ENCODE measurements at places on chromosomes 1 and 21.

DNA sequence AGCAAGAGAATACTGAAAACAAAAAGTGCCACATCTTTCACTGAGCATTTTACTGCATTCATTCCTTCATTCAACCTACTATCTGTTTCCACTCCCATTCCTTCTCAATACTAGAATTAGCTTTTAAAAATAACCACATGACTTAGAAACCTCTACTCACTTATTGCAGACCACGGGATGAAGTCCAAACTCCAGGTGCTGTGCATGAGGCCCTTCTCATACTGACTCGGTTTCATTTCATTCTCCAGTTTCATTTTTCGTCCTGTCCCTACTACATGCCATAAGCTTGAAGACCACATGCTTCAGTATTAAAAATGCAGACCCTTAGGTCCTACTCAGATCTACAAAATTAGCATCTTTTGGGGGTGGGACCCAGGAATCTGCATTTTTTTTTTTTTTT lies 2.3 kb upstream of the BACH1 start:
- DNase-seq = no peak

GRCh38 chr1:14441302-14441741 lies 157.2 kb upstream of the KAZN start:
- DNase-seq = no peak

DNA sequence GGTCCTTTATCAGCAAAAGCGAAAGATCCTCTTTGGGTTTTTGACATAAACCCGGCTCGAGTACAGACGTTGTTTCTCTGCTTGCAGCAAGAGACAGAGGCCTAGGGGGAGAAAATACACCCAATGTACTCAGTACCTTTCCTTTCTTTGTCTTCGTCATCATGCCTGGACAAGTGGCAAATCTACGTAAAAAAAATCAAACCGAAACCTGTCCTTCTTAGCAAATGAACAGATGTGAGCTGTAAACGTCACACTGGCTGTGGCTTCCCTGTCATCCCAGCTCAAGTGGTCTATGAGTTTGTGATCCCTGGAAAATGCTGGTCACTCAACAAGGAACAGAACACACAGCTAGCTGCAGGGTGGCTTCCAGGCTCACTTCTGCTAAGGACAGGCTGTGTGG lies 39.9 kb downstream of the STPG1 start:
- DNase-seq = no peak

GRCh38 chr1:191541758-191542157 lies 616.5 kb upstream of the RGS18 start:
- no peak for DNase-seq

DNA sequence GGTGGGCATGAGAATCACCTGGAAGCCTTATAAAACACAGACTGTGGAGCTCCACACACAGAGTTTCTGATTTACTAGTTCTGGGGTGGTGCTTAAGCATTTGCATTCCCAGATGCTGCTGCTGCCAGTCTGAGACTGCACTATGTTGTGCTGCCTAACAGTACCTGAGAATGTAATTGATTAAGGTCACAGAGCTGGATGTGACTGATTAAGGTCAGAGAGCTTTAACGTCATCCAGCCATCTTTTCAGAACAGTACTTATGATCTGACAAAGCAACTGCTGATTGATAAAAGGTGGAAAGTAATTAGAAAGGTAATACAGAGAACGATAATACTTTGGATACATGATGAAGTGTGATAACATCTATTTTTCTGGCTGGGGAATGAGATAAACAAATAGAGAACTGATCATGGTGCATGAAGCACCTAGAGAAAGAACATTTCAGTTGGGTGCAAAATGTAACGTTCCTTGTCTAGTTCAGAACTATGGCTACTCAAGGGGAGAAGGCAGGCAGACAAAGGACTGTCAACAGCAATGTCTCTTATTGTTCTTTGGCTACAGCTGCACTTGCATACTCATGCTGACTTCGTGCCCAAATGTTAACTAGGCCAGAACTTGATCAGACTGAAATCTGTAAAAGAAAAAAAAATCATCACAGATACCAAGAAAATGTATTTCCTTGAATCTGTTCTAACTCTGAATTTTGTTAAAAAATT lies 3.7 kb upstream of the UCK2 start:
- no peak for DNase-seq

GRCh38 chr1:17606826-17607440 lies 67.4 kb downstream of the ARHGEF10L start:
- DNase-seq = no peak

GRCh38 chr1:244099258-244099930 lies 48.3 kb downstream of the ZBTB18 start:
- DNase-seq = no peak

DNA sequence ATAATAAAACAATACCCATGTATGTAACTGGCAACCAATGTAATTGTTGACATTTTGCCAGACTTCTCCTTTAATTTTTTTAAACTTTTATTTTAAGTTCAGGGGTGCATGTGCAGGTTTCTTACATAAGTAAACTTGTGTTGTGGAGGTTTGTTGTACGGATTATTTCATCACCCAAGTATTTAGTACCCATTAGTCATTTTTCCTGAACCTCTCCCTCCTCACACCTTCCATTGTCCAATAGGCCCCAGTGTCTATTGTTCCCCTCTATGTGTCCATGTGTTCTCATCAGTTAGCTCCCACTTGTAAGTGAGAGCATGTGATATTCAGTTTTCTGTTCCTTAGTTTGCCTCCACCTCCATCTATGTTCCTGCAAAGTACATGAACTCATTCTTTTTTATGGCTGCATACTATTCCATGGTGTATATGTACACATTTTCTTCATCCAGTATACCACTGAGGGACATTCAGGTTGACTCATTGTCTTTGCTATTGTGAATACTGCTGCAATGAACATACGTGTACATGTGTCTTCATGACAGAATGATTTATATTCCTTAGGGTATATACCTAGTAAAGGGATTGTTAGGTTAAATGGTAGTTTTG lies 6.7 kb downstream of the DEPDC1 start:
- no peak for DNase-seq

DNA sequence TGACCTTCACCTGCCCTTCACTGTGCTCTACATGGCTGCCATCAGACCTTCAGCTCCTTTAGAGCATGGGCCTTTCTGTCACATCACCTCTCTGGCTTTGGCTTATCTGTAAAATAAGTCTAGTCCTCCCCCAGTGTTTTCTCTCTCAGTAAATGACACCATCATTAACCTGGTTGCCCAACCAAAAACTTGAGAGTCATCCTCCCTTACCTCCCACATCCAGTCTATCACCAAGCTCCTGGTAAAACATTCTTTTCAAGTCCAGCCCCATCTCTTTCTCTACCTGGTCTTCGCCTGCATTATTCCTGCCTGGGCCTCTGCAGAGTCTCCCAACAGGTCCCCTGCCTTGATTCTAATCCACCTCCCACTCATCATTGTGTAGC lies 13.1 kb downstream of the SLC26A9 start:
- no peak for DNase-seq

- no peak for DNase-seq
Observed at GRCh38 chr1:30290581-30290980, 432.8 kb downstream of the MATN1 start.

GRCh38 chr1:67551375-67551774 lies 121.2 kb upstream of the SERBP1 start:
- no peak for DNase-seq

DNA sequence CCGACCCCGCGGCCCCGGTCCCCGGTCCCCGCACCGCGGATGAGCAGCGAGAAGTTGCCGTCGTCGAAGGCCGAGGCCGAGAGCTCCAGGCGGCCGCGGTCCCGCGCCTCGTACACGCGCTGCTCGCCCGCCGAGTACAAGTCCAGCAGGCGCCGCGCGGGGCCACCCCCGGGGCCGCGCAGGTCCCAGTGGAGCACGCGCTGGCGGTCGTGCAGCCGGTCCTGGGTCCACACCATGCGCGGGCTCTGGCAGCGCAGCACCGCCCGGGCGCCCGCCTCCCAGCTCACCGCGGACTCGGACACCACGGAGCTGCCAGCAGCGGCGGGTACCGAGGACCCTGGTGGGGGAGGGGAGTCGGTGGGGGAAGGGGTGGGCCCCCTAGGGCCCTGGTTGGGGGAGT lies 2.9 kb downstream of the MXRA8 start:
- no peak for DNase-seq

DNA sequence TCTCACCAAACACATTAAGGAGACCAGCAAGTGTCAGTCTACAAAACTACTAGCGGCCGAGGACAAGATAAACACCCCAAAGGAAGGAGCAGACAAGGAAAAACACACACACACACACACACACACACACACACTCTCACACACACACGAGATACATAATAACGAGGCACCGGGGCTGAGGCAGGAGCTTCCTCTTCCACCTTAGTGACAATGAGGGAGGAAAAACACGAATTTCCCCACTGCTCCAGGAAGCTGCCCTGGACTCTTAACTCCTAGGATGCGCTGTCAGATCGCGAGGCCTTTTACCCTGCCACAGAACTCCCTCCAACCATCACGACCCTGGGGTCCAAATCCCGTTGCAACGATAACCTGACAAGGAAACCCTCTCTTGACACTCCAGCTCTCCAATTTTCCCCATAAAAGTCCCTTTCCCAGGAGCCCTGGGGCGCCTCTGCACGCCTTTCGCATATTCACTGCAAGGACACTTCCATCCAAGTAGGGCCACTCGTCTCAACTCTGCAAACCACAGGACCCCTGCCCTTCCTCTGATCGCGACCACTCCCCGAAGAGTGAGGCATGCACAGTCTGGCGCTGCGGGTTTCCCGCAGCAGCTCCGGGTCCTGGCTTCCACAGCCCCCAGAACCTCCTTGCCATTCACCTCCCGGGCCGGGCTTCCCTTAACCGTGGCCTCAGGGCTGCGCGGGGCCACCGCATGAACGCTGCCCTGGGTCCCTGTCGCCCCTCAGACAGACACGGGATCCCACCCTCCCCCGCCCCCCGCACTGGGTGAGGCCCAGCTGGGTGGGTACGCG lies 581 bp downstream of the ETV3 start:
- peak; percentile 19 for DNase-seq

DNA sequence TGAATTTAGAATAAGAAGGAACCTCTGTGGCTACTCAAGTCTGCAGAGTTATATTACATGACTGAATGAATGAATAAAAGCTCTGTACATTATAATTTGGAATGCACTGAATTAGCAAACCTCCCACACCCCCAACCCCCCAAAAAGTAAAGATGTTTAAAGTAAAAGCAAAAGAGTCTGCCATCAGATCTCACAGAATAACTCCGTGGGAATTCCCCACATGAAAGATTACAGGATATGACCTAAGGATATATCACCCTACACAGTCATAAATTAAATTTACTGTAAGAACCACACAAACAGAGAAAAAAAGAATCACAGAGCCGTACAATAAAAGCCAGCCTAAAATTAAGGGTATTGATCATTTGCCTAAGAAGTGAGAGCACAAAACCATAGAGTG lies 587.3 kb downstream of the PTPRC start:
- no peak for DNase-seq

GRCh38 chr1:109661391-109661790 lies 5.5 kb downstream of the GSTM4 start:
- no peak for DNase-seq

DNA sequence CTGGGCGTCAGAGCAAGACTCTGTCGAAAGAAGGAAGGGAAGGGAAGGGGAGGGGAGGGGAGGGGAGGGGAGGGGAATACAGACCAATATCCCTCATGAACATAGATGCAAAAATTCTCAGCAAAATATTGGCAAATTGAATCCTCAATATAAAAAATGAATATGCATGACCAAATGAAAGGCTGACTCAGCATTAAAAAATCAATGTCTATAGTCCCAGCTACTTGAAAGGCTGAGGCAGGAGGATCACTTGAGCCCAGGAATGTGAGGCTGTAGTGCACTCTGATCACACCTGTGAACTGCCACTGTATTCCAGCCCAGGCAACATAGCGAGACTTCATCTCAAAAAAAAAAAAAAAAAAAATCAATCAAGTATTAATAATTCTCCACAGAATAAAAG lies 24.0 kb downstream of the BATF3 start:
- DNase-seq = no peak

DNA sequence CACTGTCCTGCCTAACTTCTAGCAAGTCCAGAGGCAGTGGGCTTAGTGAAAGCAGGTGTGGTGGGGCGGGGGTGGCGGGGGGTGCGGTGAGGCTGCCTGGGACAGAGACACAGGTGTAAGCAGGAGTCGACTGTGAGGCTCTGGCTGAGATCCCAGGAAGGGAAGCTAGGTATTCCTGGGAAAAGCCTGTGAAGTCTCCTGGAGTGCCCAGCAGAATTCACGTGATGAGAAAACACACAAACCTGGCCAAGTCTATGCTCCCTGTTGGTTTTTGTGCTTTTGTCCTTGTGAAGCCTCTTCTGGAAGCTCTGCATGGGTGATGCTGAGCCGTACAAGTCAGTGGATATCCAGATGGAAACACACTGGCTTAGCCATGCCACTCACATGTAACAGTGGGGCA lies 5.3 kb downstream of the GALNT2 start:
- no peak for DNase-seq

DNA sequence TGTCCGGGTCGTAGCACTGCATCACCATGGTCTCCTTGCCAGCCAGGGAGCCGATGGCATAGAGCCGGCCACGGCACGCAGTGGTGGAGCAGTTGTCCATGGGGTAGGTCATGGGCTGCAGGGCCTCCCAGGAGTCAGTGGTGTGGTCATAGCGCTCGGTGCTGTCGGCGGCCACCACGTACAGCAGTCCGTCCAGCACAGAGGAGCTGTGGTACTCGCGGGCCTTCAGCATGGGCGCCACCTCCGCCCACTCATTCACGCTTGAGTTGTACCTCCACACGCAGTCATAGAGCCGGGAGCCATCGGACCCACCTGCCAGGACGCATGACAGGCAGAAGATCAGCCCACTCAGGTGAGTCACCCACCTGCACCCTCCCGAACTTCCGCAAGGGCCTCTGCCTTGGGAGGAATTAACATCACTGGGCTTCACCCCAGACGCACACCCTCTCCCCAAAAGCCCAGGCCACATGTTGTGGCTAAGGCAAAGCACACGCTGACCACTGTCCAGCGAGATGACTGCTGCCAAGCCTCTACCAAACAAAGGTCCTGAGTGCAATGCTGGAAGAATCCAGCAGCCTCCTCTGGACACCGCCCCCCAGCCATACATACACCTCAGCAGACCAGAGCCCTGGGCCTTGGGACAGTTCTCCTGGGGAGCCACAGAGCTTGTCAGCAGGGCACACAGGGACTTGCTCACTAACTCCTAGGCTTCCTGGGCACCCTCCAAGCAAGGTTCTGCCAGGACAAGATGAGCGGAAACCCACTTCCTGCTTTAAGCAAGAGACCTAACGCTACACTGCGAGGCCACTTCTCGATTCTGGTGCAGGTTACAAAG lies 3.3 kb downstream of the KLHL21 start:
- peak; percentile 41 for DNase-seq

- DNase-seq = no peak
Observed at GRCh38 chr21:25997788-25998611, 172.6 kb downstream of the APP start.

DNA sequence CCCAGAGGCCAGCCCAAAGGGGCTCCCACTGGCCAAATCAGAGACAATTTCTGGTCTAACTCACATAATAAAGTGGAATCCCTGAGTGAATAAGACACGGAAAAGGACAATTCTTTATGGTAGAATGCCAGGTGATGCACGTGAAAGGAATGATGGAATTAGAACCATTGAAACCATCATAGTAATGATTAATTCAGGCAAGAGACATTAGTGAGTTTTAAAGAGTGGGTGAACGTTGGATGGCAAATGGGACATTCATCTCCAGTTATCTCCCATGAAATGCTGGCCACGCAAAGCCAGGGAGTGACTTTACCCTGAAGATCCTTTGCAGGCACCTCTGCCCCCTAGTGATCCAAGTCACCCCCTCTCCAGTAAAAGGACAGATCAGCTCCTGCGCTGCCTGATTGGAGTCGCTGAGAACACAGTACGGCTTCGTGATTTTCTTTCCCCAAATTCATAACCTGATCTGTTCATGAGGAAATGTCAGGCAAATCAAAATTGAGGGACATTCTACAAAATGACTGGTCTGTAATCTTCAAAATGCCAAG lies 87.5 kb downstream of the AJAP1 start:
- no peak for DNase-seq

- no peak for DNase-seq
Observed at GRCh38 chr1:172338295-172338735, 82.2 kb upstream of the C1orf105 start.
